Kidney (tissue), 22 donors: ENCODE measurements at places on chromosomes 2 and 18. TPM values are rescaled to one million over a fixed set of nuclear protein-coding genes. Genes with fewer than 3 reads are reported as not detected.

The CCT4 gene
- 99.3 TPM for total RNA-seq

The INO80C gene
- 20.9 TPM for total RNA-seq

The FSIP2 gene
- 1.2 TPM for total RNA-seq

The HOXD1 gene
- 11.3 TPM for total RNA-seq

The SP110 gene
- total RNA-seq, result 28.3 TPM

The PLB1 gene
- 6.8 TPM for total RNA-seq

The LPIN1 gene
- total RNA-seq, result 36.8 TPM

The KCNS3 gene
- 7.3 TPM for total RNA-seq

The POMC gene
- total RNA-seq, result 1.5 TPM

The CCDC102B gene
- total RNA-seq, result 6.8 TPM

The IL37 gene
- total RNA-seq, result not detected

The C1GALT1C1L gene
- total RNA-seq, result 1.9 TPM

The ST8SIA5 gene
- 1.4 TPM for total RNA-seq

The RNU2-63P gene
- 2.4 TPM for total RNA-seq

The RIT2 gene
- not detected for total RNA-seq

The SCN1A gene
- total RNA-seq, result not detected

The CENPA gene
- total RNA-seq, result 0.63 TPM

The TTN gene
- total RNA-seq, result 3.6 TPM

The TBR1 gene
- total RNA-seq, result not detected

The PROKR1 gene
- total RNA-seq, result not detected

The GNAL gene
- total RNA-seq, result 9.7 TPM

The RFTN2 gene
- total RNA-seq, result 4.0 TPM

The SFTPB gene
- total RNA-seq, result 1.3 TPM

The ANKRD44 gene
- 39.2 TPM for total RNA-seq

The NEB gene
- 0.88 TPM for total RNA-seq

The SLC9A2 gene
- total RNA-seq, result 5.9 TPM

The OXER1 gene
- total RNA-seq, result 2.5 TPM

The RGPD4 gene
- total RNA-seq, result not detected

The HRH4 gene
- not detected for total RNA-seq

The SCN9A gene
- total RNA-seq, result 5.3 TPM

The IL1R2 gene
- 20.0 TPM for total RNA-seq

The TGFBRAP1 gene
- 25.8 TPM for total RNA-seq

The LYPD6 gene
- 1.1 TPM for total RNA-seq

The HOXD13 gene
- not detected for total RNA-seq

The IL18RAP gene
- 2.0 TPM for total RNA-seq

The GPAT2 gene
- 2.7 TPM for total RNA-seq

The CFC1 gene
- not detected for total RNA-seq

The CCDC178 gene
- 3.7 TPM for total RNA-seq

The SPHKAP gene
- 0.03 TPM for total RNA-seq

The SEPTIN10 gene
- total RNA-seq, result 80.7 TPM

The LRRTM4 gene
- total RNA-seq, result 0.19 TPM

The VWC2L gene
- total RNA-seq, result 0.09 TPM

The TUBB6 gene
- total RNA-seq, result 98.9 TPM
